Hematopoietic multipotent progenitor cell treated with erythropoietin and hydrocortisone succinate and interleukin-3 and kit ligand, for 8 days (in vitro differentiated cells): ENCODE measurements at places on chromosomes 4 and X.

- no peak for DNase-seq
Observed at GRCh38 chrX:46710927-46711623, 47.8 kb downstream of the SLC9A7 start.

- DNase-seq: no peak
Observed at GRCh38 chr4:16155528-16156169, 70.6 kb downstream of the TAPT1 start.

- DNase-seq: no peak
Observed at GRCh38 chr4:25307596-25307995, 5.0 kb upstream of the ZCCHC4 start.

GRCh38 chr4:109164011-109164410 lies 138.4 kb downstream of the COL25A1 start:
- no peak for DNase-seq

DNA sequence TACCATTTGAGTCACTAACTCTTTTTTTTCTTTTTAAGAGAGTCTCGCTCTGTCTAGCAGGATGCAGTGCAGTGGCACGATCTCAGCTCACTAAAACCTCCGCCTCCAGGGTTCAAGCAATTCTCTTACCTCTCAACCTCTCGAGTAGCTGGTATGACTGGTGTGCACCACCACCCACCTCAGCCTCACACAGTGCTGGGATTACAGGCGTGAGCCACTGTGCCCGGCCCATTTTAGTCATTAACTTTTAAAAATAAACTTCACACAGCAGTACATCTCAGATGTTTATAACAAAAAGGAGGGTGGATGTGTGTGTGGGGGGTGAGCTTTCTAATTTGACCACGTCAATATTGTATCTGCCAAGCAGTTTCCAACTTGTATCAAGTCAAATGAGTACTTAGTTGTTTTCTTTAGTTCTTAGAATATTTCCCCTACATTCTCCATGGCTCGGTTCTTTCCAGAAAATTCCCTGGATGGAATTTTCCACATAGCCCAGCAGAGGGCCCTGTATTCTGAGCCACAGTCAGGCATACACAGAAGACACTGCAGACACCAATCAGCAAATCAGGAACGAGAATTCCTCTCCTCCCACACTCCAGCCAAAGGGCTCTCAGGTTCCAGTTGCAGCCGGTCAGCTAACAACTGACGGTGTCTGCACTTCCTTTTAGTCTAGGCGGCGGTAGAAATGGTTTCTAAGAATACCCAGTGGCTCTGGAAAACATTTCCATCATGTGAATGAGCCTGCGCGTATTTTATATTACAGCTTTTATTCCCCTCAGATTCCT lies 20.1 kb upstream of the ARAF start:
- peak; percentile 76 for DNase-seq

DNA sequence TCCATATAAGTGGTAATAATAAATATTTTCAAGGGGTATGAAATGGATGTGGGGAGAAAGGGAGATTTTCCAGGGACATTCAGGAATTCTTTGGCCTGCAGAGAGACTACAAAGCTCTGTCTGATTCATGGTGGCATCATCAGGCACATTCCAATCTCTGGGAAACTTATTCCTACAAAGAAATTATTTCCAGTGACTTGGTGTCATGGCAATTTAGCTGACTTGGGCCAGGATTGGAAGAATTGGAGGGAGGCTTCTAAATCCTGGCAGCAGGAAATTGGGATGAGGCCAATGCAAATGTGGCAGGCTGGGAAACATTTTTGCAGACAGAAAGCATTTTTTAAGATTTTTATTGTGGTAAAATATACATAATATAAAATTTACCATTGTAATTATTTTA lies 204.6 kb downstream of the RTL9 start:
- DNase-seq: no peak

DNA sequence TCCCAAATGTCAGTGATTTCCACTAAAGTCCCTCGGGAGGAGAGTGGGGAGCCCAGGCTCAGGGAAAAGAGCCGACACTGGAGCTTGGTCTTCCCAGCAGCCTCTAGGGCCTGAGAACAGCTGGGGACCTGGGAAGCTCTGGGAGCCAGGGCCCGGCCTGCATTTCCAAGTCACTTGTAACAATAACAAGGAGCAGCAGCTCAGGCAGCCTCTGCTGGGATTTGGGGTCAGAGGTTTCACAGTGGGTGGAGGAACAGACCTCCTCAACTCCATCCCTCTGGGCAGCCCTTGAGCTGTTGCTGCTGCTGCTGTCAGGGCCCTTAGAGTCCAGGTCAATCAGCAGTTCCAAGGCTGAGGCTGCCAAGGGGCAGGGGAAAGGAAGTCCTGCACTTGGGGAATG lies 11.1 kb downstream of the STARD8 start:
- DNase-seq: no peak

GRCh38 chrX:22069586-22069985 lies 37.5 kb downstream of the PHEX start:
- DNase-seq: no peak

GRCh38 chr4:145177511-145177905 lies 2.9 kb downstream of the OTUD4 start:
- DNase-seq: peak; percentile 13

GRCh38 chrX:119784747-119785446 lies 6.5 kb downstream of the RPL39 start:
- DNase-seq: peak; percentile 53

DNA sequence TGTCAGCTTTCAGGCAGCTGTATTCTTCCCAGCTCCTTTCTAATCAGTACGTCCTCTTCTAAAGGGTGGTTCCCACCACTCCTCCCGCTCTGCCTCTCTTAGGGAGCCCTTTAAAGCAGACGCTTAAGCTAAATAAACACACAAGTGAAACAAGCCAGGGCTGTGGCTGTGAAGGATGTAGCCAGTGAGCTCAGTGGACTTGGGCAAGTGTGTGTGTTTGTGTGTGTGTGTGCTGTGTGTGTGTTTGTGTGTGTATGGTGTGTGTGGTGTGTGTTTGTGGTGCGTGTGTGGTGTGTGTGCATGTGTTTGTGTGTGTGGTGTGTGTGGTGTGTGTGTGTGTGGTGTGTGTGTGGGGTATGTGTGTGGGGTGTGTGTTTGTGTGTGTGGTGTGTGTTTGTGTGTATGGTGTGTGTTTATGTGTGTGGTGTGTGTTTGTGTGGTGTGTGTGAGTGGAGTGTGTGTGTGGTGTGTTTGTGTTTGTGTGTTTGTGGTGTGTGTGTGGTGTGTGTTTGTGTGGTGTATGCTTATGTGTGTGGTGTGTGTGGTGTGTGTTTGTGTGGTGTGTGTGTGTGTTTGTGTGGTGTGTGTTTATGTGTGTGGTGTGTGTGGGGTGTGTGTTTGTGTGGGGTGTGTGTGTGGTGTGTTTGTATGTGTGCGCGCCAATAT lies 283.3 kb downstream of the PTTG2 start:
- DNase-seq: peak; percentile 48

- no peak for DNase-seq
Observed at GRCh38 chr4:2011583-2011982, 2.8 kb upstream of the NELFA start.

GRCh38 chr4:17719106-17719505 lies 62.3 kb downstream of the FAM184B start:
- no peak for DNase-seq

DNA sequence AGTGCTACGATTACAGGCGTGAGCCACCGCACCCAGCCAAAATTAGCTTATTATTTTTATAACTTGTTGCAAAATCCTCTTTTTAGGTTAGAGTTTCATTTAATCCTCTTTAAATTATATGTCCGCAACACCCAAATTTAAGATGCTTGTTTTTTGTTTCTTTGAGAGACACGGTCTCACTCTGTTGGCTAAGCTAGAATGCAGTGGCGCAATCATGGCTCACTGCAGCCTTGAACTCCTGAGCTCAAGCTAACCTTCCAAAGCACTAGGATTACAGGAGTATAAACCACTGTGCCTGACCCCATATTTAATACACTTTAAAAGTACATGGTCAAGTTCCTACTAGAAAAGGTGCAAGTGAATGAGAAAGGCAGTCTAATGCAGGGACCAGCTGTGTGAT lies 2.2 kb downstream of the RBBP7 start:
- no peak for DNase-seq

GRCh38 chr4:139633661-139634060 lies 32.0 kb upstream of the MGST2 start:
- DNase-seq: no peak

DNA sequence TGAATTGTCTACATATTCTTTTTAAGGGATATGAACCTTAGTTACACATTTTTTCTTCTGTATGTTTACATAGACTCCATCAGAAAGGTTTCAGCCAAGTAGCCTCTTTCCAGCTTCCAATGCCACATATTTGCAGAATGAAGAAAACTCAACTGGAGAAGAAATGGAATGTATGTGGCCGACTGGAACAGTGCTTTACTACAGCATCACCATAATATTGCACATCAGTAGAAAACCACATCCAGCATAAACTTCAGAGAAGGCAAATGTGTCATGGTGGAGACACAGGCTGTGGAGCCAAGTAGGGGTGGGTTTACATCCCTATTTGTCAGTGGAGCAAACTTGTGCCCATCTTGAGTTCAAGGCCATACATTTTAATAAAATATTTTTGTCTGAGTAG lies 204.8 kb upstream of the LDB2 start:
- no peak for DNase-seq

DNA sequence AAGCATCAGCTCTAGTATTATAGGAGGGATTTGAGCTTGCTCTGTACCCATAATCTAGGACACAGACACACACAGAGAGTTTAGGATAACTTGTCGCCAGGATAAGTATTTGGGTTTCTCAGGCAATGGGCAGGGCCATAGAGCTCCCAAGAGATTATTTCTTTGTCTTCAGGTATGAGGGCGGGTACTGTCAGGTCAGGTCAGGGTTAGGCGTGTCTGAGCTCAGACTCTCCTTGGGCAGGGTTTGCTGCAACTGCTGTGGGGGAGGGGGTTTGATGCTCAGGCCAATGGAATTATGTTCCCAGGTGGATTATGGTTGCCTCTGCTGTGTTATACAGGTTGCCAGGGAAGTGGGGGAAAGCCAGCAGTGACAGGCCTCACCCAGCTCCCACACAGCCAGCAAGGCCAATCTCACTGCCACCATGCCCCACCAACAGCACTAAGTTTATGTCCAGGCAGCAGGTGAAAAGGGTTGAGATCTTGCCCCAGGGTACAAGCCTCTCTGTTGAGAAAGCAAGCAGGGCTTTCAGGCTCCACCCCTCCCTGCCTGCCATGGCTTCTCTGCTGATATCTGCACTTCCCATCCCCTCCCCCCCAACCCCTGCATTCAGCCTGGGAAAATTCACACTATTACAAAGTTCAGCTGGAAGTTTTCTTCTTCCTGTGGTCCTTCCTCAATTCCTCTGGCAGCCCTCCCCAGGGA lies 101.3 kb downstream of the RRAGB start:
- no peak for DNase-seq

DNA sequence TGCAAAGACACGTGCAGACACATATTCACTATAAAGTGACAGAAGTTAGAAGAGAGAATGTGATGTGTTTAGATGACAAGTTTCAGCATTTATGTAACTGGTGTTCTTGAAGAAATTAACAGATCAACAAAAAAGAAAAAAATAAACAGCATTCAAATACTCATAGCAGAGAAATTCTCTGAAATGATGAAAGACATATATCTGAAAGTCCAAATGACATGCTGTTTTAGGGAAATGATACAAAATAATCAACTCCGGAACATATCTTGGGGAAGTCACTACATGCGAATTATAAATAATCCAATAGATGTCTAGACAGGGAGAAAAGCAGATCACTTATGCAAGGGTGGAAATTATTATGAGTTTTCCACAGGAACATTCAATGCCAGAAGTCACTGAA lies 146.0 kb downstream of the SPANXN4 start:
- DNase-seq: no peak

- no peak for DNase-seq
Observed at GRCh38 chrX:2536141-2536540, 35.4 kb upstream of the DHRSX start.

- DNase-seq: no peak
Observed at GRCh38 chrX:39595977-39596376, 501.8 kb downstream of the BCOR start.

GRCh38 chr4:53315300-53315699 lies 50.6 kb downstream of the SCFD2 start:
- DNase-seq: no peak

DNA sequence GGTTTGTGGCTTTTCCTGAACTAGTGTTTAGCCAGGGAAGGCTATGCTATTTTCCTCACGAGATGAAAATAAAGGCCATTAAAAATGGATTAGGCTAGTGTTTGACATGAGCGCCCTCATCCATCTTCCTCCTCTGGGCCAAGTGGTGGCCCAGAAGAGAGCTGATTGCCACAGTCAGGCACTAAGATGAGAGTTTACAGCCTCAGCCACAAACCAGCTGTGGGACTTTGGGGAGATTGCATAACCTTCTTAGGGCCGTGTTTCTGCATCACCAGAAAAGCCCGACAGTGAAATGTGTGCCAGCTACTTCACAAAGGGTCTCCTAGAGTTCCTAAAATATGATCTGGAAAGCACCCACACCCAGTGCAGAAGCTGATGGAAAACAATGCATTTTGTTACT lies 42.3 kb upstream of the LNX1 start:
- DNase-seq: peak; percentile 3

- no peak for DNase-seq
Observed at GRCh38 chr4:154711522-154711921, 32.3 kb upstream of the LRAT start.

- DNase-seq: no peak
Observed at GRCh38 chr4:1035510-1035909, 24.1 kb downstream of the FGFRL1 start.

- no peak for DNase-seq
Observed at GRCh38 chr4:80694171-80694570, 336.3 kb upstream of the BMP3 start.

DNA sequence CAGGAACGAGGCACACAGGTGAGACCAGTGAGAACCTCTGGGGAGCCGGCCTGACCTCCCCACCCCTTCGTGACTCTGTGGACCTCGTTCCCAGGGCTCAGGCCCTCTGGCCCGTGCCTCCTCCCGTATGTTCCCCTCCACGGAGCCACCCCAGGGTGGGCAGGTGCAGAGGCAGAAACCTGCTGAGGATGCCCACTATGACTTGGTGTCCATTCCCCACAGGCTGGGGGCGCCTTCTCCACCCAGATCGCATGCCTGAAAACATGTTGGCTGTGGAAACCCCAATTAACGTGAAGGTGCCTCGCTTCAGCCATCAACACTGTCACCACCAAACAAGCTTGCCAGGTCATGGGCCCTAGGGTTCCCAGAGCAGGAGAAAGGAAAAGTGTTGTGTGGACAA lies 27.0 kb downstream of the BLOC1S4 start:
- DNase-seq: no peak

DNA sequence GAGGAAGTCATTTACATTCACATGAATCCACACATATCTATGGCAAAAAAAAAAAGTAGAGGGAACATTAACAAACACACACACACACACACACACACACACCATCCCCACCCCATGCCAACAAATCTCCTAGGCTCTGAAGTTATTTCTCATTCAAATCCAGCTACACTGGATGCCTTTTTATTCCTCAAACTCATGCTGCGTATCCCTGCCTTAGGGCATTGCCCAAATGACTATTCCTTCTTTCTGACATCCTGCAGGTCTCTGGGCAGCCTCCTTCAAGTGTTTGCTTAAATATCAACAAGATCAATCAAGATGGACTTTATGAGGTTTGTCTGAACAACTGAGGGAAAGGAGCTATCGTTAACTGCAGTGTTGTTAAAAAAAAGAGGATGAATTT lies 106.5 kb upstream of the FAM9A start:
- no peak for DNase-seq
